Cardiac ventricle fibroblast (primary cell): ENCODE measurements at places on chromosomes 12 and 14. TPM values are rescaled to one million over a fixed set of nuclear protein-coding genes. Genes with fewer than 3 reads are reported as not detected.

The MYH7 gene
- total RNA-seq = not detected in 2 replicates

The TCHP gene
- 4.9 and 7.8 TPM in 2 replicates for total RNA-seq

The SLC7A7 gene
- 2.9 and 5.5 TPM in 2 replicates for total RNA-seq

The PLCZ1 gene
- not detected in 2 replicates for total RNA-seq

The BTG1 gene
- 31.4 and 41.8 TPM in 2 replicates for total RNA-seq

The TSPAN8 gene
- total RNA-seq = 0.59 and 1.00 TPM in 2 replicates

The ZNF891 gene
- 1.00 and 1.2 TPM in 2 replicates for total RNA-seq

The CISTR gene
- total RNA-seq = not detected in 2 replicates

The MAP1LC3B2 gene
- 0.24 and 0.37 TPM in 2 replicates for total RNA-seq

The LPAR5 gene
- total RNA-seq = not detected in 2 replicates

The IAPP gene
- total RNA-seq = not detected in 2 replicates

The KCNJ8 gene
- 1.5 and 2.9 TPM in 2 replicates for total RNA-seq

The NFE2 gene
- not detected in 2 replicates for total RNA-seq

The GDF11 gene
- 6.6 and 8.2 TPM in 2 replicates for total RNA-seq

The INHBC gene
- not detected in 2 replicates for total RNA-seq

The AMDHD1 gene
- not detected in 2 replicates for total RNA-seq

The SMIM10L1 gene
- total RNA-seq = 6.4 and 7.7 TPM in 2 replicates

The BICDL1 gene
- total RNA-seq = not detected in 2 replicates

The NUAK1 gene
- total RNA-seq = 1.9 and 3.7 TPM in 2 replicates

The TESPA1 gene
- not detected in 2 replicates for total RNA-seq

The KCNC2 gene
- not detected in 2 replicates for total RNA-seq

The GARIN6 gene
- not detected in 2 replicates for total RNA-seq

The FITM1 gene
- total RNA-seq = 0.20 TPM in 1 of 2 replicates, not detected in the other

The KRT6A gene
- 0.37 and 14.0 TPM in 2 replicates for total RNA-seq

The LRRC10 gene
- not detected in 2 replicates for total RNA-seq

The TRHDE gene
- total RNA-seq = not detected in 2 replicates

The LBHD2 gene
- total RNA-seq = not detected in 2 replicates

The RNF212B gene
- not detected in 2 replicates for total RNA-seq

The DDX47 gene
- 45.1 and 56.6 TPM in 2 replicates for total RNA-seq

The KCNMB4 gene
- 1.9 and 2.4 TPM in 2 replicates for total RNA-seq

The TSPAN19 gene
- not detected in 2 replicates for total RNA-seq

The ACSS3 gene
- 10.2 and 12.1 TPM in 2 replicates for total RNA-seq

The PTPRR gene
- total RNA-seq = not detected in 2 replicates

The HDAC7 gene
- 63.6 and 67.2 TPM in 2 replicates for total RNA-seq

The CCDC88C gene
- 1.6 and 1.7 TPM in 2 replicates for total RNA-seq

The HOTAIR gene
- not detected in 2 replicates for total RNA-seq

The RD3L gene
- total RNA-seq = not detected in 2 replicates

The KRT79 gene
- total RNA-seq = not detected in 2 replicates

The MYO1A gene
- not detected in 2 replicates for total RNA-seq

The NRIP2 gene
- 0.56 and 3.7 TPM in 2 replicates for total RNA-seq

The RPAP3 gene
- 6.8 and 17.2 TPM in 2 replicates for total RNA-seq
